ENCODE measurements at places on chromosomes 13 and 19.
A peak's percentile ranks its signal among the peaks of the same experiment; 100 is the strongest.

- no peak for DNase-seq
Observed at GRCh38 chr19:10036601-10037071, 23.4 kb downstream of the RDH8 start.

GRCh38 chr19:34985249-34986022 is 14.7 kb upstream of the GRAMD1A start:
- DNase-seq, result no peak

GRCh38 chr13:51525567-51526167 is 58.6 kb upstream of the WDFY2 start:
- DNase-seq, result no peak

- DNase-seq, result no peak
Observed at GRCh38 chr19:1084024-1084868, 10.9 kb downstream of the POLR2E start.

GRCh38 chr19:18173054-18173571 is 500 bp upstream of the IFI30 start:
- no peak for DNase-seq

DNA sequence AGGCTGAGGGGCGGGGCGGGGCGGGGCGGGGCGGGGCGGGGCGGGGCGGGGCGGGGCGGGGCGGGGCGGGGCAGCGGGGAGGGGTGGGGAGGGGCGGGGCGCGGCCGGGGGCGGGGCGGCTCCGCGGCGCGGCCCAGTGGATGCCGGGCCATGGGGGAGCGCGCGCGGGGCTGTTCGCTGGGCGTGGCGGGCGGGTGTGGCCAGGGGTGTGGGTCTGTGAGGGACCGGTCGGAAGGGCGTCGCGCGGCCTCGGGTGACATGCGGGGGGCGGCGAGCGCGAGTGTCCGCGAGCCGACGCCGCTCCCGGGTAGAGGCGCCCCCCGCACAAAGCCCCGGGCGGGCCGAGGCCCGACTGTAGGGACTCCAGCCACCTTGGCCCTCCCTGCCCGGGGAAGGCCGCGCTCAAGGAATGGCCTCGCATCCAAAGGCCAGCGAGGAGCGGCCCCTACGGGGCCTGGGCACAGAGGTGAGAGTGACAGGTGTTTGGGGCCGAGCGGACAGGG is at the start of gene ZFP28:
TSS of gene ZFP28 (plus strand) at position 188 of the 503 bp plus-strand sequence. CDS start at position 259, 71 bp downstream.
- DNase-seq, result no peak

DNA sequence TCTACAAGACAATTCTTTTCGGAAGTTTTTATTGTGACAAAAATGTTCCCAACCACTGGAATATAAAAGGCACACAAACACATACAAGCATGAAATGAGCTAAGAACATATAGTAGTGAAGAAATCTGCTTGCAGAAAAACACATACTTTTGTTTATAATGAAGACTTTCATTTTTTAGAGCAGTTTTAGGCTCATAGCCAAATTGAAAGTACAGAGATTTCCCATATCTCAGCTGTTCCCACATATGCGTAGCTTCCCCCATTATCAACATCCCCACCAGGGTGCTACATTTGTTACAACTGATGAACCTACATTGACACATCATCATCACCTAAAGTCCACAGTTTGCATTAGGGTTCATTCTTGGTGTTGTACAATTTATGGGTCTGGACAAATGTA is 249.4 kb downstream of the KCTD12 start:
- DNase-seq, result no peak

- no peak for DNase-seq
Observed at GRCh38 chr13:89279374-89279773, 1608.2 kb downstream of the SLITRK5 start.

- no peak for DNase-seq
Observed at GRCh38 chr13:106276876-106277275, 258.6 kb downstream of the EFNB2 start.

DNA sequence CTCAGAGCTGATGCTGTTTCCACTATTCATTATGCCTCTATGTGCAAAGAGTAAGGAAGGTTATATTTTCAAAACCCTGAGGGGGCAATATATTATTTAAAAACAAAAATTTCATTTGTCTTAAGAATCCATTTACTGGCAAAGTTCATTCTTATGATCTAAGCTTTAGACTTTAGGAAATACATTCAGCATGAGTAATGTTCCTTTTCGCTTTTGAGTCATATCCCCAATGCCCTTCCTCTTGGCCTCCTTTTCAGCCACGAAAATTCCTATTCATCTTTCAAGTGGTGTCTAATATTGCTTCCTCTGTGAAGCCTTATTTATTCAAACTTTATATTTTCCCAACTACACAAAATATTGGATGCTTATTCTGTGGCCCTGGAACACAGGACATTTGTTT is 1317.0 kb downstream of the PCDH9 start:
- no peak for DNase-seq

GRCh38 chr19:1395194-1396018 is 5.9 kb downstream of the GAMT start:
- no peak for DNase-seq

DNA sequence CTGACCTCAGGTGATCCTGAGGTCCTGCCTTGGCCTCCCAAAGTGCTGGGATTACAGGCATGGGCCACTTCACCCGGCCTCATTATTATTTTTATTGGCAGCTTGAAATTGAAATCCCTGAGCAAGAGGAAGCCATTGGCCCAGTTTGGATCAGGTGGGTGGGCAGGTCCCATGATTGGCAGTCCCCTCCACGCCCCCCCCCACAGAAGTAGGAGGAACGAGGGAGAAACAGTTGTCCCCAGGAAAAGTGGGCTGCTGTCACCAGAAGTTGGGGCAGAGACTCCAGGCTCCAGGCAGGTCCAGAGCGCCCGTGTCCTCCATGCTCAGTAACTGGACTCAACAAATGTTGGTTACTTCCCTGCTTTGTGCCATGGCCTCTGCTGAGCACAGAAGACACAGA is 70.4 kb downstream of the SIPA1L3 start:
- DNase-seq, result no peak

GRCh38 chr13:95352486-95352885 is 51.2 kb upstream of the ABCC4 start:
- no peak for DNase-seq

- DNase-seq, result no peak
Observed at GRCh38 chr13:32056316-32056715, 24.7 kb downstream of the FRY start.

GRCh38 chr13:114109641-114110041 is 22.8 kb downstream of the RASA3 start:
- no peak for DNase-seq

- DNase-seq, result no peak
Observed at GRCh38 chr19:3344608-3345598, 21.5 kb upstream of the NFIC start.

DNA sequence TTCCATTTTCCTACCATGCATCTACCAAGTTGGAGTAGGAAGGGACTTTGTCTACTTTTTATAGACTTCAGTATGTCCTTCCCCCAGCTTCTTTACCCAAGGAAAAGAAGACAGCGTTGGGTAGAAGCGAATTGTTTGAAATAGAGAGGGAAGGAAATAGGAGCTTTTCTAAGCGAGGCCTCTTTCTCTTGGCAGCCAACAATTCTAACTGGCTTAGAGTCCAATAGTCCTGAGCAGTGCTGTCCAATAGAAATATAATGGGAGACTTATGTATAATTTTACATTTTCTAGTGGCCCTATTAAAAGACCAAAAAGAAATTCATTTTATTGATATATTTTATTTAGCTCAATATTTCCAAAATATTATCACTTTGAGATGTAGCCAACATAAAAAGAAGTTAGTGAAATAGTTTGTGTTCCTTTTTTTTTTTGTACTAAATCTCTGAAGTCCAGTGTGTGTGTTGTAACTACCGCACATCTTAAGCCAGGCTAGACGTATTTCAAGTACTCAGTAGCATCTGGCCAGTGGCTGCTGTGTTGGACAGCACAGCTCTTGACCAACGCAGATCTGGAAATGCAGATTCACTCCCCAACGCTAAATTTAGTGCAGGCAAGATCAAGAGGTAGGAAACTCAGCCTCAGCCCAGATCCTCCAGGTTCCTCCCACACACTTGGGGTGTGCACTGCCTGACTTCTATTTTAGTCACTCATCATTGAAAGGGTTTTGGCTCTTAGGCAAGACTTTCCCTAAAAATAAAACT is 179.2 kb downstream of the SHISA2 start:
- no peak for DNase-seq

- DNase-seq, result no peak
Observed at GRCh38 chr13:27644302-27644701, 22.6 kb downstream of the POLR1D start.

GRCh38 chr13:78102121-78102677 is 183.6 kb upstream of the EDNRB start:
- no peak for DNase-seq

GRCh38 chr19:38194061-38194701 is 29.8 kb downstream of the DPF1 start:
- DNase-seq, result no peak

- DNase-seq, result no peak
Observed at GRCh38 chr13:20461860-20462532, 63.7 kb downstream of the CRYL1 start.

GRCh38 chr19:13029893-13030292 is 34.6 kb downstream of the NFIX start:
- DNase-seq, result no peak

DNA sequence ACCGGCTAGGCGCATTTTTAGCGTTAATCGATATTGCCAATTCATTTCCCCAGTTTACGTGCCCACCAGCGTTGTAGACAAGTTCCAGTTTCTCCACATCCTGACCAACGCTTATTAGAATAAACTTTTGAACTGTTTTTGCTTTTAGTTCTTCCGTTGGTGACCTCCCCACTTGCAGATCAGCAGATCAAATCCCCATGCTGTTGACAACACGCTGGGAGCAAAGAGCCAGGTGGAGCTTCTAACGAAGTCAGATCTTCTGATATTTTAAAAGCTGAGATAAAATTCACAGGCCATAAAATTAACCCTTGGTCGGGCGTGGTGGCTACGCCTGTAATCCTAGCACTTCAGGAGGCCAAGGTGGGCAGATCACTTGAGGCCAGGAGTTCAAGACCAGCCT is 21.2 kb downstream of the RCN3 start:
- no peak for DNase-seq

DNA sequence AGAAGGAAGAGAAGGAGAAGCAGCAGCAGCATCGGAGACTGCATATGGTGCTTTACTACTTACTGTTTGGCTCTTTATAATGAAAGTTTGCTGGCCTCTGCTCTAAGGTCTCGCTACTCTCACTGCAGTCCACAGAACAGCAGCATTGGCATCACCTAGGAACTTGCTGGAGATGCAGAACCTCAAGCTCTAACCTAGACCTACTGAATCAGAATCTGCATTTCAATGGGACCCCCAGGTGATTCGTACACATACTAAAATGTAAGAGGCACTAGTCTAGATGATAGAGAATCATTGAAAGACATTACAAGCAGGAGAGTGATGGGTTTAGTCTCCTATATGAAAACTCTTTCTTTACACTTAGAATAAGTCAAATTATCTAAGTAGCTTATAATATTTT is 270.6 kb downstream of the KLF5 start:
- DNase-seq, result no peak

DNA sequence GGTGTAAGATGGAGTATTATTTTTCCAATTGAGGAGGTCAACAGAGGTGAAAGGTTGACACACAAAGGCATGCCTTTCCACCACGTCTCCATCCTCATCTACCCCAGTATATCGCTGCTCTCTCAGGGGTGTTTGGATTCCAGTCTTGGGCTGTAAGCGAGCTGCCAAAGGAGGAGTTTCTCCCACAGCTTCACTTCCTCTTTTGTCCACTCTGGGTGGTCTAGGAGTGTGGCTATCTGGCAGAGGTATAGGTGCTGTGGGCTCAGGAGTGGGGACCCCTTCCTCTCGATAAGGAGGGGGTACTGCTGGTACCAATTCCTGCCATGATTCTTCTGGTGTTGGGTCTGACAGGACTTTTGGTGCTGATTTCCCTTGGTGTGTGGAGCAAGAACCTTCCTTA is 39.4 kb downstream of the ZNF846 start:
- DNase-seq, result no peak

GRCh38 chr13:98504371-98504963 is 72.4 kb downstream of the STK24 start:
- no peak for DNase-seq

DNA sequence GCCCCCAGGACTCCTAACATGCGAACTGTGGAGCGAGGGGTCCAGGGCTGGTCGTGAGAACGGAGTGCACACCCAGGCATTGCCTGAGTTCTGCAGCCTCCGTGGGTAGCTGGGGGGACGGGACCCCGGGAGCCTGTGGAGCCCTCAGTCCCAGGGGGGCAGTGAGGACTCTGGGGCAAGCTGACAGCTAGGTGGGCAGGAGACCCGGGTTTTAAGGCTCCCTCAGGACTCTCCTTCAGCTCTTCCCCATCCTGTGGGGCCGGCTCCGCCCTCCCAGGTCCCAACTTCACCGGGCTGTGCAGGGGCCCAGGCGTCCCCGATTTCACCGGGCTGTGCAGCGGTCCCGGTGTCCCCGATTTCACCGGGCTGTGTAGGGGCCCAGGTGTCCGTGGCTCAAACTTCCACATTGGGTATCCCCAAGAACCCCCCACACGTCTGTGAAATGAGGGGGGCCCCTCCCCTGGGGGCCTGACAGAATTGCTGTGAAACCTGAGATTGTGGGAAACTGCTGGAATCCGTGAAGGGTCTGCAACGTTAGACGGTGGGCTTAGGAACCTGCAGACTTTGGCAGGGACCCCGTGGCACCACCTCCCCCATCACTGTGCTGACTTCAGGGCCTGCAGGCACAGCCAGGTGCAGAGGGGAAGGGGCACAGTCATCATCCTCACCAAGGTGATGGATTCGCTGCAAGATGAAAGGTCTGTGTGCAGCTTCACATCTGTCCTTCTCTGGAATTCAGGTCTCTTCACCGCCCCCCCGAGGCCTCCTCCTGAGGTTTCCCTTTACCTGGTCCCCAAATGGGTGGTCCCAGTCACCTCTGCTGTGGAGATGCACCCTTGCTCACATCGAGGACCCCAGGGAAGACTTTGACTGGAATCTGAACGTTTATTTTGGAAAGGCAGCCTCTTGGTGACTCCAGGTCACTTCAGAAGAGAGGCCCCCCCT is 73.2 kb upstream of the MCF2L start:
- DNase-seq, result no peak

GRCh38 chr13:70714993-70715392 is 606.7 kb upstream of the KLHL1 start:
- DNase-seq, result no peak

GRCh38 chr19:658916-659839 is 3.8 kb downstream of the RNF126 start:
- DNase-seq, result no peak

GRCh38 chr13:20461481-20461859 is 64.2 kb downstream of the CRYL1 start:
- DNase-seq, result peak; percentile 8

GRCh38 chr13:75415694-75416093 is 66.3 kb downstream of the TBC1D4 start:
- DNase-seq, result no peak

GRCh38 chr13:69856331-69856730 is 251.3 kb upstream of the ATXN8OS start:
- no peak for DNase-seq

DNA sequence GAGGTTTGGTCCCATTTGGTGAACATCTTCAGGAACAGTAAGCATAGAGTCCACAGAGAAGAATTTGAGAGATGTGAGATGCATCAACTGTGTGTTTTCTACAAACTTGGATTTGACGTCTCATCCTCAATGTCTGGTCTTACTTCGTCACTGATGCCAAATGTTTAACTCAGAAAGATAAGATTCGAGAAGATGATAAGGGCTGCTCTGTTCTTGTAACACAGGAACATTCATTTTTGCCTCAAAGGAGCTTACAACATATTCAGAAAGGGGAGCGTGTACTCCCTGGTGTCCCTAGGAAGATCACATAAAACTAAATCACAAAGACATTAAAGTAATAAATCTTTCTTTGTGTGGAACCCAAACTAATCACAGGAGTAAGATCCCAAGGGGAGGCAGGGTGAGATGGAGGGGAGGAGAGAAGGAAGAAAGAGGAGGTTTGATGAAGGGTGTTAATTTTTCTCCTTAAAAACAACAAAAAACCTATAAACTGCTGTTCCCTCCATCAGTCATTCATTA is 247.7 kb upstream of the IRS2 start:
- no peak for DNase-seq

Measured in stimulated activated CD4-positive, alpha-beta T cell treated with anti-CD3 and anti-CD28 coated beads, TNF-alpha, amount 100 ng/mL, for 24 hours (primary cell).